Stimulated activated CD8-positive, alpha-beta memory T cell treated with anti-CD3 and anti-CD28 coated beads, Interleukin-15, amount 100 ng/mL, for 4 hours (primary cell): ENCODE measurements at places on chromosomes 12 and 14.

DNA sequence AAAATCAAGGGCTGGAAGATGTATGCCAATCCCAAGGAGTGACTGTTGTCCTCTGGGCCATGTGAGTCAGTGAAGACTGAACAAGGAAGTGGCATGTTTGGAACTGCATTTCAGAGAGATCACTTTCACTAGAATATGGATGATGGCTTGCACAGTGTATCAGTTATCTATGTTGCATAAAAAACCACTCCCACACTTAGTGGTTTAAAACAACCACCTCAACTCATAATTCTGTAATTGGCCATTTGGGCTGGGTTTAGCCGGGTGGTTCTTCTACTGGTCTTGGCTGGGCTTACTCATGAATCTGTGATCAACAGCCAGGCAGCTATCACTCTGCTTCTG, 15.4 kb downstream of the BDKRB1 start:
- DNase-seq: no peak

GRCh38 chr14:68392393-68393141, 400.3 kb downstream of the ZFP36L1 start:
- DNase-seq: no peak

DNA sequence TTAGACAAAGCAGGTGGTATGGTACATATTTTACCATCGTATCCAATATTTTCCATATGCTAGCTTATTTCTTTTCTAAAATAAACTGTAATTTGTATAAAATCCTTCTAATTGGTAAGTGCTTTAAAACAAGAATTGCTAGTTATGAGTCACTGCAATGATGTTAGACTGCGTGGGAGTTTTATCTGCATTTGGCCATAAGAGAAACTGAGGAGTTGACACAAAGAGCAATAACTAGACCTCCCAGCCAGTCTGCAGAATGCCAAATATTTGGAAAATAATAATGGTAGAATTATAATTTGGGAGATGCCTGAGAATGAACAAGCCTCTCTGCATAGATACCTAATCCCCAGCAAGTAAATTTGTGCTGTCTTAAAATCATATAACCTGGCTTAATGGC, 61.7 kb upstream of the PTPRR start:
- no peak for DNase-seq

DNA sequence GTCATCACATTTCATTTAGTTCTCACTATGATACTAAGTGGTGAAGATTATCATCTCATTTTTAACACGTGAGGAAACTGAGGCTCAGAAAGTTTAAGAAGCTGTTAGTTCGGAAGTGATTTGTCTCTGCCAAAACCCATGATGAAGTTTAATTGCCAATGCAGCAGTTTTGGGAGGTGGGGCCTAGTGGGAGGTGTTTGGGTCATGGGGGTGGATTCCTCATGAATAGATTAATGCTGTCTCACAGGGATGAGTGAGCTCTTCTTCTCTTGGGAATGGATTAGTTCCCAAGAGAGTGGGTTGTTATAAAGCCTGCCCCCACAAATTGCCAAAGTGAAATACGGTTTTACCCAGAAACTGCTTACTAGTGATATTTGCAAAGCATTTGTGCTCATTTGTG, 91.5 kb upstream of the IGF1 start:
- no peak for DNase-seq

DNA sequence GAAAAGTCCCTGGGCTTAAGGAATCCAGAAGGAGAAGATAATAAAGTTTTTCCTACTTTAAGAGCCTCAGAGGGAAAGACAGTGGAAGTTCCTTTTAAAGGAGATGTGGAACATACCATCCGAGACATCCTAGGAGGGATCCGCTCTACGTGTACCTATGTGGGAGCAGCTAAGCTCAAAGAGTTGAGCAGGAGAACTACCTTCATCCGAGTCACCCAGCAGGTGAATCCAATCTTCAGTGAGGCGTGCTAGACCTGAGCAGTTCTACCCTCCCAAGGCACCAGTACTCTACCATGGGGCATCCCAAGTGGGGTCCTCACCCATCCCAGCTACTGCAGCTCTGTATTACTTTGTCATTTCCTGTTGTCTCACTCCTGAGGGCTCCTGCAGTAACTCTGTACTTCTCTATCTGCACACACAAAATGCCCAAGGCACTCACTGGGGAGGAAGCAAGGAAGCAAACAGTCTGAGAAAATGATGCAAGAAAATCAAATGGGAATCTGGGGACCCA, 3.8 kb downstream of the TINF2 start:
- no peak for DNase-seq

DNA sequence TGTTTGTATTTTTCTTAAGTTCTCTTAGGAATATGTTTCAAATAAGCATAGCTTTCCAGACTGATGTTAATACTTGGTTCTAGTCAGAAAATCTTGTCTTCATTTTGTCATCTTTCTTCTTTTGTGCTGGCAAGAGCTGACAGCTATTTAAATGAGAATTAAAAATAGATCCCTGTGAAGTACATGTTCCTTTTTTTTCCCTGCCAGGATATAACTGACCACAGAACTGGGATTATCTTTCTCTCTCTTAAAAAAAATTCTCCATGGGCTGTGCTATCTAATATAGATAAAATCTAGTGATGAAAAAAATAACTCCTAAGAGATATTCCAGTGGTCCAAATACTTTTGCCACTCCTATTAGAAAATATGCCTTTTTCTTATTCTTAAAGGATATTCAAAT, 163.4 kb downstream of the AKAP6 start:
- DNase-seq: no peak

DNA sequence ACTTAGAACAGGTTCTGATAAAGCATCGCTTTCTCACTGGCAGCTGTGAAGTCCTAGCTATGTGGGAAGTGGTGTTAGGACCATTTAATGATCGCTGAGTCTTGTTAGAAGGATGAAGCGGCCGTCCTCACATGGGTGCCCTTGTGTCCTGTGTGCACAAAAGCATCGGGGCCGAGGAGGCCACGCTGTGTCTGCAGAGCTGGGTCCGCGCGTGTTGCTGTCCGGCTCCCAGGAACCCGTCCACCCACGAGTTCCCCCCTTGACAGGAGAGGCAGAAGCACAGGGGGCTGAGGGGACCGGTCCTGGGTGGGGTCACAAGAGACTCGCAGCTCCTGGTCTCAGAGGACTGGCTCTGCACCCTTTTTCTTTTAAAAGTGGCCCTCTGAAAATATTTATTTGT, 90.4 kb downstream of the ADGRD1 start:
- DNase-seq: no peak

DNA sequence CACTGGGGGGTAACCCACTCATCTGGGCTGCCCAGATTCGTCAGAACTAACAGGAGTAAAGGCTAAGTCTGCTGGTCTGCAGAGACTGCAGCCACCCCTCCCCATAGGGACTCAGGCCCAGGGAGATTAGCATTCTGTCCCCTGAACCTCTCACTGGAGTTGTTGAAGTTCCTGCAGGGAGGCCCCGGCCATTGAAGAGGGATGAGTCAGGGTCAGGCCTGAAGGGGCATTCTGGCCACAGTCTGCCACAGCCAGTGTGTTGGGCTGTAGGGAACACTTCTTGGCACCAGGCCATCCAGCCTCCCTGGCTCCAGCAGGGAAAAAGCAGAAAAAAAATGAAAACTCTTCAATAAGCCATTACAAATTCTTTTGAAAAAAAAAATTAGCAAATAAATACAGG, 35.3 kb downstream of the KLRK1 start:
- no peak for DNase-seq

DNA sequence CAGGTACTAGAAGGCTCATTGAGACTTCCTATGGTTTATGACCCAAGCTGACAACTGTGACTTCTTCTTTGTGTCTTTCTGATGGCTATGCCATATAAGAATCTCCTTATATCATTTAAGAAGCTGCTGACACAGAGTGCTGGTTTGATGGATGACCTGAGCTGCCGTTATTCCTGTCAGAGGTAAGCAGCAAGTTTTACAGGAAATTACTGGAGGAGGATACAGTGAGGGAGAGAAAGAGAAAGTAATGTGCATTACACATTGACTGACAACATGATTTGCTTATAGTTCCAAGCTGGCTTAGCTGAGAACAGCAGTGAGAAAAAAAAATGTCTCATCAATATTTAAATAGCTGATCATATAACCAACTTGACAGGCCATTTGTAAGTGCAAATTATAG, 981.4 kb downstream of the FSCB start:
- no peak for DNase-seq

DNA sequence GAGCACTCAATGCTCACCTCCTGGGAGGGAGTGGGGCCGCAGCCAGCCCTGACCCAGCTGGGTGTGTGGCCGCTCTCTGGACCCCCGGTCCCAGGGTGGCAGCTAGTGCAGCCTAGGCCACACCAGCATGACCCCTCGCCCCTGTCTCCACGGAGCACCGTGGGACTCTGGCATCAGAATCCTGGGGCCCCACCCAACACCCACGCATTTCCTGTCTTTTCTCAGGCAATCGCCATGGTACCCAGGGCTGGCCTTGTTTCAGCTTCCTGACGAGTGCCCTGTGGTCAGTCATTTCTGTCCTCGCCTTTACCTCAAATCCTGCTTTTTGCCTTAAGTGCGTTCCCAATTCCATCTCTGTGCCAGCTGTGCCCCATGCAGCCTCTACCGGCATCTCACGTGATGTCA, 15.9 kb downstream of the PACS2 start:
- DNase-seq: no peak

DNA sequence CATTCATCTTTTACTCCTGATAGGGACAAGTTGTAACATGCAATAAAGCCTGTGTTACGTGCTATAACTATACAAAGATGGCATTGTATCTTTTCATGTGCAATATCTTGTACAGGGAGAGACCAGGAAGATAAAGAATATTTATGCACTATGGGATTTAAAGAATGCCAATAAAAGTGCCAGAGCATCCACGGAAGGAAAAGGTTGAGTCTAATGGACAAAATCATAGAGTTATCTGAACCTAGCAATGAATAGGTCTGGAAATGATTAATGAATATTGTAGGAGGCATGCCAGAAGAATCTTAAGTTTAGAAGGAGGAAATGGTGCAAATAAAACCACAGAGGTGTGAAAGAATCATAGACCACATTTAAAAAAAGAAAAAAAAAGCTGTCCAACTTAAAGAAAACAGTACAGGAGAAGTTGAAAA, 263.9 kb downstream of the KCNC2 start:
- no peak for DNase-seq

- no peak for DNase-seq
These were observed 197.7 kb upstream of the STXBP6 start for GRCh38 chr14:25247609-25248008.

DNA sequence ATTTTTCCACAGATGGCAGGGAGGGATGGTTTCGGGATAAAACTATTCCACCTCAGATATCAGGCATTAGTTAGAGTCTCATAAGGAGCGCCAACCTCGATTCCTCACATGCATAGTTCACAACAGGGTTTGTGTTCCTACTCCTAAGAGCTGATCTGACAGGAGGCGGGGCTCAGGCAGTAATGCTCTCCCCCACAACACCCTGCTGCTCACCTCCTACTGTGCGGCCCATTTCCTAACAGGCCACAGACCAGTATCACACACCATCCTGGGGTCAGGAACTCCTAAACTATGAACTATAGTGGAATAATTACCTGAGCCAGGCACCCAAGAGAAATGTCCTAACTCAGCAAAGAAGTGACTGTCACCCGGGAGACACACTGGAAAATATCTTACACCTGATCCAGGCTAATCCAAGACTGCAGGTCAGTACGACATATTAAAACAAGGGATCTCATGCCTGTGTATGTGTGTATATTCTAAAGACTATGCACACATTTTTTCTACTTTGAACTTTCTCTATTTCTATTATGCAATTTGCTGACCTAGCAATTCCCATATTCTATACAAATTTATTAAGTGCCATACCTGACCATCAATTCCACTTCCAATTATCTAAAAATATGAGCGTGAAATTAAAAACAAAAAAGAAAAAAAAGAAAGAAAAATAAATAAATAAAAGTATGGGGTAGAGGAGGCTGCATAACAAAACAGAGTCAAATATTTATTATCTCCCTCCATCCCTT, 4.7 kb downstream of the NAA25 start:
- DNase-seq: no peak

DNA sequence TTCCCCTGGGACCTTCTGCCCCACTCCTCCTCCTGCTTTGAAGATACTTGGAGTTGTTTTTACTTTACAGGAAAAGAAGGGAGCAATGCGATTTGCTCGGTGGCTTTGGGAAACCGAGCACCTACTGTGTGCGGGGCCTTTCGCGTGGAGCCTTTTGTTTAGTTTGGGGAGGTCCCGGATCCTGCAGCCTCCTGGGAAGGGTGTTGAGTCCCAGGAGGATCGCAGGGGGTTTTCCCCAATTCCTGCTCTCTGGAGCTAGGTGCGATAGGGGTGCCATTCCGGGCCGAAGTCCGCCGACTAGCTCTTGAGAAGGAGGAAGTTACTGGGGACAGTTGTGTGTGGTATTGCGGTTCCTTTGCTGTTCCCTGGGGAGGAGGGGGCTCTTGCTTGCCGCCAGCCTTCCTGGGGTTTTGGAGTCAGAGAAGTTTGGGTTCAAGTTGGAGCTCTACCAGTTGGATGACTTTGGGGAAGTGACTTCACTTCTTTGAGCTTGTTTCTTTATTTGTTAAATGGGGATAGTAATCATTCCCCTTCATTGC, 1.1 kb downstream of the BRI3BP start:
- no peak for DNase-seq

DNA sequence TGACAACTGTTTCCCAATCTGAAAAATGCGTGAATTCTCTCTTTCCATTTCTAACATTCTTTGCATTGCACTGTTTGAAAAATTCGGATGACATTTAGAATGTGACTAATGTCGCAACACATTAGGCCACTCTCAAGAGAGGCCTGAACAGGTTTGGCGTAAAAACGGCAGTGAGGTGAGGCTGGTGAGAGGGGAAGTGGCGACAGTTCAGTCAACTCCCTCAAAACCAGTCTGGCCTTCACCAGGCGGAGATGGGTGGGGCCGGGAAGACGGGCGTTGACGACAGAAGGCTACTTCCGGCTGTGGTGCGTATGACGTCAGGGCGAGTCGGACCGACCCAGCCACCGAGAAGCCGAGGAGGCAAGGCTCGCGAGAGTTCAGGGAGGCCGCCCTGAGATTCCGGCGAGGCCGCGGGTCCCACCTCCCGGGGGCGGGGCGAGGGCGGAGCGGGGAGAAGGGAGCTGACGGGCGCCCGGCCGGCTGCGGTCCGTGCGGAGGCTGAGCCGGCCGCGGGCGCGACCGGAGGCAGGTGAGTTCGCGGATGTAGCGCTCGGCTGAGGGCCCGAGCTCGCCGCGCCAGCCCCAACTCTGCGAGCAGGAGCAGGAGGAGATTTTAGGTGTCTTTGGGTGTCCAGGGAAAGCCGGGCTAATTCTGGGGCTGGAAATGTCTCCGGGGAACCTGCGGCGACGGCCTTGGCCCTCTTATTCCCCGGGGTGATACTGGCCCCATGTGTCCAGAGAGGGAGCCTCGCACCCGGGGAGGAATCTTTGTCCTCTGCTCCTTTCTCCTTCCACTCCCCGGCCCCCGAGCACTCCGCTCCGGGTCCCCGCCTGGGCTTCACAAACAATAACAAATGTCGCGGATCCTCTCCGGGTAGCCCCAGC, at the start of gene STK38L:
STK38L (plus strand) TSS at position 483 of the 885 bp plus-strand sequence. CDS start 53,435 bp downstream, outside the sequence.
- DNase-seq: peak; percentile 94
